ENCODE measurements at places on chromosomes 12 and 14.

GRCh38 chr12:3962631-3963483, 89.7 kb upstream of the PARP11 start:
- peak; percentile 37 for DNase-seq

DNA sequence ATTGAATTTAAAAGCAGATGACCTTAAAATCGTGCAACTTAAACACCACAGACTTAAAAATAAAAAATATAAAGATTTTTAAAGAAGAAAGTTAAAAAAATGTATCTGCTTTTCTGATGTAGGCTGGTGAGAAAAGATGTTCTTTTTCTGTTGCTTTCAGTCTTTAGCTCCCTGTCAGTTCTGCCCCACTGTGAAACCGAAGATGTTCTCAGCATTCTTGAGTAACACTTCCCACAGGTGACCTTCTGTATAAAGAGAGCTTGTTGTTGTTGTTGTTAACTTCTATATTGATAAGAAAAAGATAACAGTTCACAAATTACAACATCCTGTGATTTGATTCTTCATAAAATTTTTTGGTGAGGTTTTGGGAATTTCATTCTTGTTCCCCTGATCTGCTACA, 377.9 kb upstream of the RGS6 start:
- DNase-seq: no peak

- no peak for DNase-seq
Measured at GRCh38 chr14:72653026-72653425, 240.9 kb downstream of the DPF3 start.

- DNase-seq: no peak
Measured at GRCh38 chr12:11804130-11804529, 154.7 kb downstream of the ETV6 start.

- DNase-seq: no peak
Measured at GRCh38 chr14:55306938-55307589, 35.8 kb downstream of the FBXO34 start.

Measured in stimulated activated CD8-positive, alpha-beta memory T cell treated with anti-CD3 and anti-CD28 coated beads, Interleukin-7, amount 100 ng/mL, for 1 hour (primary cell).